ENCODE measurements at places on chromosomes 16 and 17.

DNA sequence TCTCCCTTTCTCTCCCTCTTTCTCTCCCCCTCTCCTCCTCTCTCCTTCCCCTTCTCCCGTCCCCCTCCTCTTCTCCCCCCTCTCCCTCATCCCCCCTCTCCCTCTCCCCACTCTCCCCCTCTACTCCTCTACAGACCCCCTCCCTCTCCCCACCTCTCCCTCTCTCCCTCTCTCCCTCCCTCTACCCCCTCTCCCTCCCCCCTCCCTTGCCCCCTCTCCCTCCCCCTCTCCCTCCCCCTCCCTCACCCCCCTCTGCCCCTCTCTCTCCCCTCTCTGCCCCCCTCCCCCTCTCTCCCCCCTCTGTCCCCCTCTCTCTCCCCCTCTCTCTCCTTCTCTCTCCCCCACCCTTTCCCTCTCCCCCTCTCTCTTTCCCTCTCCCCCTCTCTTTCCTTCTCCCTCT is 352.9 kb downstream of the UTP18 start:
- no peak for DNase-seq

DNA sequence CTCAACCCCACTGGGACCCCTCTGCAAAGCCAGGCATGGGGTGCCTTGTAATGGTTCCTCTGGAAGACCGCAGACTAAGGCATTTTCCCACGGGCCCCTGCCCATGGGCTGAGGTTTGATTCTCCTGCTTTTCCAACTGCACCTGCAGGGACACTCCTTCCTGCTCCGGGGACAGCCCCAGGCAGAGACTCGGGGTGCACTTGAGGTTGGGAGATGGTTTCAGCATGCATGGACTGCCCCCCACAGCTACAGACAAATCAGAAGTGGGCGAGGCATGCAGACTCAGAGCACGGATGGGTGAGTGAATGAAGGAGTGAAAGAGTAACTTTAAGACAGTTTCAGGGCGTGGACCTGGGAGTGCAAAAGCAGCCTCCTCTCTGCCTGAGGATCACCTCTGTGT is 87.9 kb upstream of the RPL38 start:
- no peak for DNase-seq

DNA sequence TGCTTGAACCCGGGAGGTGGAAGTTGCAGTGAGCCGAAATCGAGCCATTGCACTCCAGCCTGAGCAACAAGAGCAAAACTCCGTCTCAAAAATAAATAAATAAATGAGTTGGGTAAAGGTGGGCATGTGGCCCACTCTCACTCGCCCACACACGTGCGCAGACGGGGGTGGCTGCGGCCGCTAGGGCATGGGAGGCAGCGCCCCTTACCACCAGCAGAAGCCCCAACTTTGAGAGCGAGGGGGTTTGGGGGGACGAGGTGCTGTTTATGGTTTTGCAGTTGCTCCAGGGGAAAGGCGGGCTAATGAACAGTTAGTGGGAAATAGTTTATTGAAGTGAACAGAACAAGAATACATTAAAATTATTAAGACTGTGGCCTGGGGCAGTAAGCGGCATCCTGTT is 14.9 kb upstream of the RBFOX3 start:
- DNase-seq: no peak

- no peak for DNase-seq
These were observed 4.1 kb downstream of the SYNGR2 start for GRCh38 chr17:78172249-78173051.

GRCh38 chr17:63841350-63842172 is 924 bp downstream of the SMARCD2 start:
- no peak for DNase-seq

- no peak for DNase-seq
These were observed 56.3 kb downstream of the LMF1 start for GRCh38 chr16:914440-914839.

GRCh38 chr17:40813804-40814203 is 8.6 kb downstream of the KRT10 start:
- DNase-seq: no peak

DNA sequence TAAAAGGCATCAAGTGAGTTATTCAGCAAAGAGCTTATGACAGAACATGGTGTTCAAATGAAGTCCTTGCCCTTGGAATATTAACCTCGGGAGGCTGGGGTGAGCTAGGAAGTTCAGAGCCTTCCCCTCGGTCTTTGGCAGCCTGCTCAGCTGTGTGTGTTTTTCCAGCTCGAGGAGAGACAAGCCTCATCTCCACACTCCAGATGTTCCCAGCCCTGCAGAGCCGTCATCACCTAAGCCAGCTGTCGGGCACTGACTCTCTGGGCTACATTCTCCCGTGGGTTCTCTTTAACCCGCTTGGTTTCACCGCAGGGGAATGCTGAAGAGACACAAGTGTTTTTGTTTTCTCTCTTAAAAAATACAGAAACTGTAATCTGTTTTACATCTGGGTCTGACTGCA is 47.1 kb downstream of the IRX3 start:
- no peak for DNase-seq
